Fibroblast of skin of scalp (primary cell): ENCODE measurements at places on chromosomes 12 and 14.
A peak's percentile ranks its signal among the peaks of the same experiment; 100 is the strongest.

DNA sequence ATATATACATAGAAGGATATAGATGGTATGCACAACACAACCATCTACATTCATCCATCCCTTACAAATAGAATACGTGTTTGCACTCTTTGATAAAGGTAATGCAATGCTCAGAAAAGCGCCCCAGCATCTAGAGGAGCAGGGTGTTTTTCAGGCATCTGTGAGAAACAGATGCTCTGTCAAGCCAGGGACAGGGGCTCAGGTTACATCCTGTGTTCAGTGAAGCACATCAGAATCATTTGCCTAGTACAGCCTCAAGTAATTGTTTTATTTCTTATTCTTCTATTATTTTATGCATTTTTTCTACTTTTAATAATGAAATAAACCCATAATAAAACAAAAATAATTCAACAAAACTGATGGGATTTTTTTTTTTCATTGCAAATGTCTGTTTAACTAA, 50.5 kb upstream of the HIF1A start:
- DNase-seq = peak; percentile 34

DNA sequence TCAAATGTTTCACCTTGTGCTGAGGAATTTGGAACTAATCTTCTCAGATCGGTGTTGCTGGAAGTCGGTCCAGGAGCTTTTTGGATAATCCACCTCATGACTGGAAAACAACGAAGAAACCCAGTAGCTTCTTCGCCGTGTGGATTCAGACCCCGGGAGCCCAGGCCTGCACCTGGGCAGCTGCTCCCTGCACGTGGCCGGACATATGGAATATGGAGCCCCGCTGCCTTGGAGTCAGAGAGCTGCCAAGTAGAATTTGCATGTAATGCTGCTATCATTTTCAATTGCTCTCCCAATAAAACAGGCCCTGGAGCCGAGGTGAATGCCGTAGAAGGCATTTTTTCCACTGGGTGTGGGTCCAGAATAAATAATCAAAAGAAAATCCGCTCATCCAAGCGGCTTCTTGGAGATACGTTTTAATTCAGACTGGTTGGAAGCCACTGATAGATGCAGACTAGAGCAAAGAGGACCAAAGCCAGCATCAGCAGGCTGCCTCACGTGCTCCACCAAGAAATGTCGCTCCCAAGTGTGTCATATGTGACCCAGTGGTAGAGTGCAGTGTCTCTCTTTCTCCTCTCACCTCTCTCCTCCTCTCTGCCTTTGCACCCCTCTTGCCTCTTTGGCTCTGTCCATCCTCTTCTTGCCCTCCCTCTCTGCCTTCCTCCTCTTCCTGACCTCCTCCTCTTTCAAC, 115.3 kb downstream of the ZNF664 start:
- no peak for DNase-seq

- peak; percentile 40 for DNase-seq
Observed at GRCh38 chr12:770479-770878, 18.1 kb downstream of the WNK1 start.

GRCh38 chr12:70379846-70380245, 13.8 kb downstream of the KCNMB4 start:
- DNase-seq = no peak

DNA sequence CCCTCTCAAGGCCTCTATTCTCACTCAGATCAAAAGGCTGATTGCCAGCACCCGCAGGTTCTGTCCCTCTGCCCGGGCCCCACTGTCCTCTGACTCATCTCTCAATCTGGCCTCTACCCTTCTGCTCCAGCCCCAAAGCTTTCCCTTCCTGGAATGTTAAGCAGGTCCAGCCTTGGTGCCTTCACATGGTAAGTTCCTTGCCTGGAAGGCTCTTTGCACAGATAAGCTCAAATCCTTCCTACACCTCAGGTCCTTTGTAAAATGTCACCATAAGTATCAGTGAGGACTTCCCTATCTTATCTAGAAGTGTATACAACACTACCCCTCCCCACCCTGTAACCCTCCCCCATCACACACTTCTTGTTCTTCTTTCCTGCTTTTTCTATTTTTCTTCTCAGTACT, 22.2 kb downstream of the LPCAT3 start:
- peak; percentile 19 for DNase-seq

DNA sequence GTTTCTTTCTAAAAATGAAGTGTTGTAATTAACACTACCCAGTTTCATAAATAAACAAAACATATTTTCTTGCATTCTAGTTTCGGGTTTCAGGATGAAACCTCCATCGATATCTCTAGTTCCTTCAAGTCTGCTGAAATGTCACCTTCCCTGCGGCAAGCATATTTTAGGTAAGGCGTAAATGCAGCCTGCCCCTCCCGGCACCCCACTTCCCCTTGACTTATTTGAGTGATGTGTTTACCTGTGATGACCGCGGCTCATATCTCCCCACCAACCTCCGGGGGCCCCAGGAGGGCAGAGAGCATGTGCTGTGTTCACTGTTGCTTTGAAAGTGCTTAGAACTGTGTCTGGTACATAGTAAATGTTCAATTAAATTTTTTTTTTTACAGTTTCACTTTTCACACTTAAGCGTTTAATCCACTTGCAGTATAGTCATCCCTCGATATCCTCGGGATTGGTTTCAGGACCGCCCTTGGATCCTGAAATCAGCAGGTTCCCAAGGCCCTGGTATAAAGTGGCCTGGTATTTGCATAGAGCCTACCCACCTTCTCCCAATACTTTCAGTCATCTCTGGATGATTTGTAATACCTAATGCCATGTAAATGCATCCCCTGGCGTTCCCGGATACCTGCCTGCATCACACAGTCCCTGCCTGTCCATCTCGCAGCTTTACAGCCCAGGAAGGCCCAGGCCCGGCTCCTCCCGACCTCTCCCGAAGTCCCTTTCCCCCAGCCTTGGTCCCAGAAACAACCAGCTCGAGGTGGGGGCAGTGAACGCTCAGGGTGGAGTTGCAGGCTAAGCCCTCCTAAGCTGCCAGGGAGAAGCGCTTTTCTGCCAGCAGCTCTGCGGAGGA, 40.2 kb upstream of the FBRSL1 start:
- DNase-seq = no peak

DNA sequence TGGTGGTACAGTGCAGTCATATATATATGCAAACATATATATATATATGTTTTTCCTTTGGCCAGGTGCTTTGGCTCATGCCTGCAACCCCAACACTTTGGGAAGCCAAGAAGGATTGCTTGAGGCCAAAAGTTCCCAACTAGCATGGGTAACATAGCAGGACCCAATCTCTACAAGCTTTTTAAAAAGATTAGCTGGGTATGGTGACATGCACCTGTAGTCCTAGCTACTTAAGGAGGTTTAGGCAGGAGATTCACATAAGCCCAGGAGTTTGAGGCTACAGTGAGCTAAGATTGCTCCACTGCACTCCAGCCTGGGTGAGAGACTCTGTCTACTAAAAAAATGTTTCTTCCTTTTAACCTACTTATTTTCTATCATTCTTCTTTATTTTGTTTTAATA, 10.2 kb downstream of the PZP start:
- DNase-seq = no peak

GRCh38 chr14:86179980-86180379, 650.0 kb downstream of the FLRT2 start:
- DNase-seq = no peak

- no peak for DNase-seq
Observed at GRCh38 chr14:23413681-23414080, 5.6 kb upstream of the MYH6 start.

GRCh38 chr12:106226884-106227640, 20.8 kb downstream of the CKAP4 start:
- DNase-seq = peak; percentile 68

DNA sequence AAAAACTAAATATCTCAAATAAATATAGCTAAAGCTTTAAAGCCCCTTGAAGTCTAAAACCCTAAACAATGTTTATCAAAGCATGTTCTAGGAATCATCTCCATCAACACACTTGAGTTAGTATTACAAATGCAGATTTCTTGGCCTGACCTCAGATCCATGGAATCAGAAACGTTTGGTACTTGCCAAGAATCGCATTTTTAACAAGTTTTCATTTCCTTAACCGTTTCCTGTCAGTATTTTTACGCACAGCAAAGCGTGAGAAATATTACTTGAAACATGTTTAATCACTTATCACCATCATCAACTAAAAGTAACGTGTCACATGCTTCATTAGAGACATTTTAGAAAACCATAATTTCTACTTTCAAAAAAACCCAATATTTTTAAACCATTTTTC, 9.7 kb downstream of the SLCO1C1 start:
- no peak for DNase-seq

GRCh38 chr14:36505181-36505815, 14.7 kb downstream of the NKX2-1 start:
- DNase-seq = no peak

DNA sequence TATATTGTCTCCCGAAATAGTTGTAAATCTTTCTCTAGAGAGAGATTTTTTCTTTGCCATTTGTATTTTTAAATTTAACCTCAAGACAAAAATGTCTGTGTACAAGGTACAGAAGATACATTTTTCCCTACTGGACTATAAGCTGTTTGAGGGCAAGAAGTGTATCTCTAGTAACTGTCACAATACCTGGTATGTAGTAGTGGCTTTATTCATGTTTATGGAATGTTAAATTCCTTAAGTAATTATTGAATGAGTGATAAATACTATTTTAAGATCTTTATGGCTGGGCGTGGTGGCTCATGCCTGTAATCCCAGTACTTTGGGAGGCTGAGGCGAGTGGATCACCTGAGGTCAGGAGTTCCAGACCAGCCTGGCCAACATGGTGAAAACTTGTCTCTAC, 24.4 kb upstream of the CDK17 start:
- DNase-seq = peak; percentile 25

GRCh38 chr14:58088961-58089360, 63.1 kb downstream of the ARMH4 start:
- DNase-seq = peak; percentile 39

GRCh38 chr12:12477532-12477890, 85.2 kb downstream of the DUSP16 start:
- DNase-seq = no peak

DNA sequence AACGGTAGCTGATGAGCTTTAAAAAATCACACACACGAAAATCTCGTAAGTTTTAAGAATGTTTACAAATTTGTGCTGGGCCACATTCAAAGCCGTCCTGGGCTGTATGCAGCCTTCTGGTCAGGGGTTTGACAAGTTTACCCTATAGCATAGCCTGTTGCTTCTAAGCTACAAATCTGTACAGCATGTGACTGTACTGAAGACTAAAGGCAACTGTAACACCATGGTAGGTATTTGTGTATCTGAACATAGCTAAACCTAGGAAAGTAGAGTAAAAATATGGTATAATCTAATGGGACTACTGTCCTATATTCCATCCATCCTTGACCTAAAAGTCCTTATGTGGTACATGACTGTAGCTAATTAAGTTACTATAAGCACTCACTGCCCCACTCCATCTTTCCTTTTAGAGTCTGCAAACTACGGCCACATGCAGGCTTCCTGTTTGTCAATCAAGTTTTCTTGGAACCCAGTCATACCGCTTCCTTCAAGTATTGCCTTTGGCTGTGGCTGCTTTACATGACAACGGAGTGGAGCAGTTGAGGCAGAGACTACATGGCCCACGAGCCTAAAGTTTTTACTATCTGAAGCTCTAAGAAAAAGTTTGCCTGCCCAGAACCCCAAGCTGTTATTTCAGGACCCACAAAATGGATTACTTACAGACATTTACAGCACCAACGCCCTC, 18.5 kb downstream of the KRT7 start:
- no peak for DNase-seq

- no peak for DNase-seq
Observed at GRCh38 chr12:49555631-49556390, 12.1 kb downstream of the MCRS1 start.

- DNase-seq = no peak
Observed at GRCh38 chr12:113302886-113303640, 31.8 kb downstream of the SLC8B1 start.

GRCh38 chr12:38175538-38175937, 141.0 kb upstream of the ALG10B start:
- no peak for DNase-seq

GRCh38 chr12:104575442-104576186, 118.9 kb downstream of the CHST11 start:
- no peak for DNase-seq

DNA sequence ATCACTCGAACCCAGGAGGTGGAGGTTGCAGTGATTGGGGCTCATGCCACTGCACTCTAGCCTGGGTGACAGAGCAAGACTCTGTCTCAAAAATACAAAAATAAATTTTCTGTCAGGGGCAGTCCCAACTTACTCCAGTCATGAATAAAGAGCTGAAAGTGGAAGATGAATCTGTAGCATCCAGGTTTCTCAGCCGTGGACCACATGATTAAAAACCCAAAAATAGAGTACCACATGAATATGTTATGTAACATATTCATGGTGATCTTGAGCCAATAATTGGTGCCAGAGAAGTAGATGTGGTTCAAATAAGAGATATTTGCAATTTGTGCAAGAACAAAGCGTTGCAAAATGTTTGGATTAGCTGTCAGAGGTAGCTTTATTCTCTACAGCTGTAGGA, 23.1 kb downstream of the SPIC start:
- DNase-seq = no peak

GRCh38 chr12:129901254-129901653, 2.6 kb downstream of the TMEM132D start:
- peak; percentile 64 for DNase-seq

DNA sequence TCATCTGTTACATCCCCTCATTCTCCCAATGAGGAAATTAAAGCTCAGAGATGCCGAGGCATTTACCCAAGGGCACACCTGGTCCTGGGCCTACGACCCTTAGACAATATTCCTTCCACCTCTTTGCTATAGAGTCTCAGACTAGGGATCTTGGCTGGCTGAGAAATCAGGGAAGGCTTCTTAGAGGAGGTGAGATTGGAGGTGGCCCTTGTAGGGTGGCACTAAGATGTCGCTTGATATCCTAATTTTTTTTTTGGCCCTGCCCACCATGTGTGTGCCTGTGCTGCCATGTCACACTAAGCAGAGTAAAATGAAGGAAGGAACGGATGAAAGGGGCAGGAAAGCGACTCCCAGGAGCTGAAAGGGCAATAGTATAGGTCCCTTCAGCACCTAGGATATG, 20.6 kb downstream of the BDKRB2 start:
- DNase-seq = no peak

- no peak for DNase-seq
Observed at GRCh38 chr14:98926801-98927200, 345.2 kb downstream of the BCL11B start.

DNA sequence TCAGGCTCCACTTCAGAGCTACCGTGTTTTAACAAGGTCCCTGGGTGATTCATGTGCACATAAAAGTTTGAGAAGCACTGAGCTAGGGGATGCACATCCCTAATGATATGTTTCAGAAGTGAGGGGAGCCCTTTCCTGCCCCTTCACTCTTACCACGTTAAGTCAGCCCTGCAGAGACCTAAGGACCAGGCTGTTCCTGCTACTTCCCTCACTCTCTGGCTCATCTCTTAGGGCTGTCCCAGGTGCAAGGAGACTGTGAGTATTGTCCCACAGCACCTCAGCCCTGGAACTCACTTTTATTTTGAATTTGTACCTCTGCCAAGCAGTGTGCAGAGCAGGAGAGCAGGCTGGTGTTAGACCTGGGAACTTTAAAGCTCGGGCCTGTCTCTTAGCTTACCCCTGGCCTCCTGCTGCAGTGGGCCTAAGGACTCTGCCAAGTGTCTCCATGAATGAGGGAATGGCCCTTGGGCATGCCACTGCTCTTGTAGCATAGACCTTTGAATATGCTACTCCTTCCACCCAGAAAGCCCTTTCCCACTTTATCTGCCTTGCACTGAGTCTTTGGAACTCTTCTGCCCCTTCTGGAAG, 11.0 kb upstream of the SUSD6 start:
- no peak for DNase-seq

GRCh38 chr12:26846416-26846815, 13.4 kb upstream of the ITPR2 start:
- no peak for DNase-seq
